PC-9 (cell line): ENCODE measurements at places on chromosomes 6 and 20. TPM values are rescaled to one million over a fixed set of nuclear protein-coding genes. Genes with fewer than 3 reads are reported as not detected.

The MDFI gene
- total RNA-seq, result 19.4 and 22.6 TPM in 2 replicates

DNA sequence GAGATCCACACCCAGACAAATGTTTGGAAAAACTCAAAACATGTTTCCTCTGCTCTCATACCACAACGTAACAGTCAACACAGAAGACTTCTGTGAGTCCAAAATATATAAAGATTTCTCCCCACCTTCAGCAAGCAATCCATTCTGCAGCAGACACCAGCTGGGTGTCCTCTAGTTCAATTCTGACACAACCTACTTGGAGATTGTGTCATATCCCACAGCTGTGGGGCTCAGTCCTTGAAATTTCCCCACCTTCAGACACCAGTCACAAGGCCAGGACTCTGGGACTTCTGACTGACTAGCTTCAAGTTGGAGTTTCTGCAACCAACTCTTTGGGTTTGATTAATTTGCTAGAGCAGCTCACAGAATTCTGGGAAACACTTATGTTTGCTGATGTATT lies 244.8 kb upstream of the CDYL start:
- H3K4me3 ChIP-seq, result no peak overlapping the region
- no peak overlapping the region for H3K27ac ChIP-seq
- DNase-seq, result no peak
- H3K27me3 ChIP-seq, result no peaks in the 10 kb centered on the region

GRCh38 chr6:154229786-154230185 lies 126.8 kb downstream of the IPCEF1 start:
- no peak overlapping the region for H3K27ac ChIP-seq
- no peak overlapping the region for H3K4me3 ChIP-seq
- H3K27me3 ChIP-seq, result no peaks in the 10 kb centered on the region
- H3K4me1 ChIP-seq, result no peaks in the 10 kb centered on the region

GRCh38 chr6:72720464-72720863 lies 98.6 kb downstream of the KCNQ5 start:
- H3K27ac ChIP-seq, result no peak overlapping the region
- H3K4me1 ChIP-seq, result no peaks in the 10 kb centered on the region
- no peak for DNase-seq
- H3K4me3 ChIP-seq, result no peak overlapping the region
- H3K36me3 ChIP-seq, result no peaks in the 10 kb centered on the region

DNA sequence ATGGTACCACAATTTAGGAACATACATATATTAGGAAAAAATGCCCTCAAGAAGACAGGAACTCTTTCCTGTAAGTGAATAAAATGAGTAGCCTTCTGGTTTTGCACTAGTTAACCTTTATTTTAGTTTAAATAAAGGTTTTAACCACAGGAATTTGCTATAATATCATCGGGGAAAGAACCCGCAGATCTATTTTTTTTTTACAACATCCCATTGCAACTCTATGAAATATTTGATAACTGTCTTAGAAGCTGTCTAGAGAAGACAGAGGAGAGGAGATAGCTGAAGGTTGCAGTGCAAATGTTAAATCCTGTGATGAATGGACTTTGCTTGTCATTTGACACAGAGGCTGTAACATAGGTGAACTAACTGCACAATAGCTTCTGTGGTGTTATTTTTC lies 69.5 kb downstream of the TINAG start:
- H3K36me3 ChIP-seq, result no peaks in the 10 kb centered on the region
- no peak for DNase-seq
- H3K4me3 ChIP-seq, result no peak overlapping the region
- H3K27ac ChIP-seq, result no peak overlapping the region
- H3K4me1 ChIP-seq, result no peaks in the 10 kb centered on the region

The GPR6 gene
- total RNA-seq, result not detected in 2 replicates
